ENCODE measurements at places on chromosomes 5 and 9. TPM values are rescaled to one million over a fixed set of nuclear protein-coding genes. Genes with fewer than 3 reads are reported as not detected.
A peak's percentile ranks its signal among the peaks of the same experiment; 100 is the strongest.

DNA sequence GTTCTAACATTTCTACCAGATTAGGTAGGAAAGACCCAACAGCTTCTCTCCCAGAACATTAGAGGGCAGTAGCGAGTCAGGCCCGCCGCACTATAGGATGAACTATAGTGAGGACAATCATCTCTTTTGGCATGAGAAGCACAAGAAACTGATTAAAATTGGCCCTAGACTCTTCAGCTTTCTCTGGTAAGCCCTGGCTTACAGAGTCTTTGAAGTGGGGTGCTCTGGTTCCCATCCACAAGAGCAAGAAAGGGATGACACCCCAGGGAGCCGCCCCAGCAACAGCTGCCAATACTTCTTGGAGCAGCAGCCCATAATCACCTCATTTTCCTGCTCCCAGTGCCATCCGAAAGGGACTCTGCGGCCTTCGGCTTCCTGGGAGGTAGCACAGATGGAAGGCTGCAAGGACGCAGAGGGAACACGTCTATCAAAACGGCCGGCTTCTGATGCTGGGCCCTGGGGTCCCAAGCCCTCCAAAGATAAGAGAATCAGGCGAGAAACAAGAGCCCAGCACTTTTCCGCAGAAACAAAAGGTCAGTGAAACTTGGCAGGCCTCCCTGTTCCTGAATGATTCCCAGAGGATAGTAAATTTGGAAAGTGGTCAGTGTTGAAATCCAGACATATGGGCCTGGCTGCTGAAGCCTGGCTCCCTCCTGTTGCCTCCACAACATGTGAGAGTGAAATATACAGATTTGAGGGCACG is 69.3 kb downstream of the HSD17B3 start:
- DNase-seq: peak; percentile 46

DNA sequence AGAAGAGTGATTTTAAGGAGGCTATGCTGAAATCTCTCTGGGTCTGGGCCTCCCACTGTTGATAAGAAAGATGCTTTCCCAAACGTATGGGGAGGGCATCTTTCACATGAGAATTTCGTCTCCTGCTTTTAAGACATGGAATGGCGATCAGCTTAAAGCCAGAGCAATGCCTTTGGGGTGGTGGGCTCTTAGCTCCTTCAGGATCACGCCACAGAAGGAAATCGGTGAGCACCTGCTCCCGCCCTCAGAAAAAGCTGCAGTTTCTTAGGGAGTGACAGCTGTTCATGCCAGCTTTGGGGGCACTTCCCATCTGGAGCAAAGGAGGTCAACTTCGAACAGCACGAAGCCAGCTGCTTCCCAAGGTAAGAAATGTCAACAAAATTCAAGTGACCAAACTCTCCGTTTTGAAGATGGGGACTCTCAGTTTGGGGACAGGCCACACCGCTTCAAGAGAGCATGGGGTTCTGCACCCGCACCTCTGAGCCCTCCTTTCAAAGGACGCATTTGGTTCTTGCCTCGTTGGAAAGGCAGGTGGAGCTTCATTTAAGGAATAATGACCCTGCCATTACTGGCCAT is 39.0 kb downstream of the TRIP13 start:
- no peak for DNase-seq

ARHGAP26 gene
- total RNA-seq: 6.6 TPM

DNA sequence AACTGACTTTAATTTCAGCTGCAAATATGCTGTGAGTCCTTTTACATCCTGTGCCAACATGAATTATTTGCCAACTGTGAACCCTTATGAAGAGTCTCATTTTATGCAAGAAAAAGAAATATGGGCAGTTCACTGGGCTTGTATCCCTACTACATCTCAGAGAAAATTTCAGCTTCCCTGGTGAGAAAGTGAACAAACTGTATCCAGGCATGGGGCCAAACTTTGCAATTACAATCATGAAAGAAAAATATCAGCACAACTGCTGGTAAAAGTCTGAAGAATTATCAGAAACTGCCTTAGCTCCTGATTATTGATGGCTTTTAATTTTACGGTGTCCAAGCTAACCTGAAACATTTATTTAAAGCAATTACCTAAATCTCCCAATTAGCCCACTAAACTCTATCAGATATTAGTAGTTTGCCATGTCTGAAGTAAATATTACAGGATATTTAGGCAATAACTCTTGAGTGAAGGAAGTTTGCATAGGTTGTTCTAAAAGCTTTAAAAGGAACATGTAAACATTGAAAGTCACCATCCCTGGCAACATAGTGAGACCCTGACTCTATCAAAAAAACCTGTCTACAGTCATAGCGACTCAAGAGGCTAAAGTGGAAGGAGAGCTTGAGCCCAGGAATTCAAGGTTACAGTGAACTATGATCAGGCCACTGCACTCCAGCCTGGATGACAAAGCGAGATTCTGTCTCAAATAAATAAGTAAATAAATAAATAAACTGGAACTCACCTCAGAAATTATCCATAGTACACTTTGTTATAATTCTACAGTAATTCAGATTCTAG is 83.9 kb upstream of the HCN1 start:
- no peak for DNase-seq

LRRC14B gene
- not detected for total RNA-seq
